ENCODE measurements at places on chromosomes 16 and 17.

DNA sequence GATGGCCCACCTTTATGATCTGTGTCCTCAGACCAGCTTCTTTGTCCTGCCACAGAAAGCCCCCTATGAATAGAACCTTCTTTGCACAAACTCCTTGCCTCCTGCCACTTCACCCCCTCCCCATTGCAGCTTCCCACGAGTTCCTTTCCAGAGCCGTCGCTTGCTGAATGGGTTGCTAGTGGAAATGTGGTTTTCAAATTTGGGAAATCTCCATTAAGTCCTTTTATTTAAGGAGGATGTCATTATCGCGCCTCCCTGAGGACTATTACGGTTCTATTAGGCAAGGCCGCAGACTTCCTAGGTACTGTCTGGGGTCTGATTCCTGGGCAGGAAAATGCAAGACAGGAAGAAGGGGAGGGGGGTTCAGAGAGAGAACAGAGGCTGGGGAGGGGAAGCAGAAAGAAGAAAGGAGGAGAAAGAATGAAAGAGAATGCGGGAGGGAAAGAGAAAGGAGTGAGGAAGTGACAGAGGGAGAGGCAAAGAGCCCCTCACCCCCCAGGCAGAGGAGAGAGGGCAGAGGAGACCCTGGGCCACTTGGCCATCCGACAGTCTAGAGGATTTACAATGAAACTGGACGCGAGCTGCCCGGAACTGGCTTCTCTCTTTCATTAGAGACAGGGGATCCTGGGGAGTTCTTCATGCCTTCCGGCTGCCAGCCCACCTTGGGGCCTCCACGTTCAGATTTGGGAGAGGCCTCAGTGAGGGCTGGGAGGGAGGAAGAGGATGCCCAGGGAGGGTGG lies 31.7 kb upstream of the ETV4 start:
- ATAC-seq = no peak
- peaks cover 10% of the 10 kb centered on the region for H3K27me3 ChIP-seq
- H3K4me1 ChIP-seq = peaks cover 12% of the 10 kb centered on the region
- no peak overlapping the region for H3K4me3 ChIP-seq
- H3K27ac ChIP-seq = peak overlapping the region; percentile 76

DNA sequence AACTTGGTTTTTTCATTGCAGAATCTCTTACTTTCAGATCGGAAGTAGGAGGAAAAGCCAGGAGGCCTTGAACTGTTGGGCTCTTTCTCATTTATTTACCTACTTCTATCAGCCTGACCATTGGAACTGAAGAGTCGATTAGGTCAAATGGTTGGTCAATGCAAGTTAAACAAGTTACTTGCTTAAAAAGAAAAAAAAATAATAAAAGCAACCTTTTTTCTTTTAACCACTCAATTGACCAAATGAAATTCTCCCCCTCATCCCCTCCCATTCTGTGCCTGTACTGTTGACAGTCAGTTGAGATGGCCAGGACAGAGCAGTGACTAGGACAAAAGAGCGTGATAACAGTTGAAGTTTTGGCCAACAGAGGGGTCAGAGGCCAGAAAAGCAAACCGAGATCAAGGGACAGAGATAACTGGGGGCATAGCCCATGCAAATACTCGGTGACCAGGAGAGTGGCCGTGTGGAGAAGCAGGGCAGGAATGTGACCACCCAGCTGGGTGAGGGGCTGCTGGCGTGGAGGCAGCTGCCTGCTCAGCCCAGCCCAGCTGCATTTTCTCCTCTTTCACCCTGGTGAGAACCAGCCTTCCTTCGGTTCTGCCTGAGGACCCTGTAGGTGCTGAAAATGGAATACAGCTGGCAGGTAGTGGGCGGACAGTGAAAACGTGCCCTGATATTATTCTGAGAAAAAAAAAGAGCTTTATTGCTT lies 72.2 kb downstream of the HS3ST3B1 start:
- H3K4me1 ChIP-seq = no peaks in the 10 kb centered on the region
- H3K36me3 ChIP-seq = no peaks in the 10 kb centered on the region
- ATAC-seq = no peak

DNA sequence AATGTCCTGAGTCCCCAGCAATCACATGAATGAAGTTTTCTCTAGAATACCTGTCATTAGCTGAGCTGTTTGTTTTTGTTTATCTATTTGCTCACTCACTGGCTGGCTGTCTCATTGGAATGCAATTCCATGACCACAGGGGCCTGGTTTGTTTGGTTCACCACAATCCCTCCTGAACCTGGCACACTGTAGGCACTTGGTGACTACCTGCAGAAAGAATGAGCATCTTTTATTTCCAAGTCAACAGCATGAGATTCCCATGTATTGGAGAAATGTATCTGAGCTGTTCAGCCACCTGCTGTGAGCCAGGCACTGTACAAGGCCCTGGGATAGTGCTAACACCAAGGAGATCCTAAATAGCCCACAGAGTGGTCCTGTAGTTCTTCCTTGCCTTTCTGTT lies 345.1 kb downstream of the XYLT1 start:
- H3K4me3 ChIP-seq = no peak overlapping the region
- no peak for ATAC-seq
- H3K36me3 ChIP-seq = peaks cover 72% of the 10 kb centered on the region
- no peaks in the 10 kb centered on the region for H3K27me3 ChIP-seq

GRCh38 chr17:72671016-72671415 lies 421.5 kb downstream of the SLC39A11 start:
- peak overlapping the region; percentile 19 for H3K27ac ChIP-seq
- no peak for ATAC-seq
- no peak overlapping the region for H3K4me3 ChIP-seq

DNA sequence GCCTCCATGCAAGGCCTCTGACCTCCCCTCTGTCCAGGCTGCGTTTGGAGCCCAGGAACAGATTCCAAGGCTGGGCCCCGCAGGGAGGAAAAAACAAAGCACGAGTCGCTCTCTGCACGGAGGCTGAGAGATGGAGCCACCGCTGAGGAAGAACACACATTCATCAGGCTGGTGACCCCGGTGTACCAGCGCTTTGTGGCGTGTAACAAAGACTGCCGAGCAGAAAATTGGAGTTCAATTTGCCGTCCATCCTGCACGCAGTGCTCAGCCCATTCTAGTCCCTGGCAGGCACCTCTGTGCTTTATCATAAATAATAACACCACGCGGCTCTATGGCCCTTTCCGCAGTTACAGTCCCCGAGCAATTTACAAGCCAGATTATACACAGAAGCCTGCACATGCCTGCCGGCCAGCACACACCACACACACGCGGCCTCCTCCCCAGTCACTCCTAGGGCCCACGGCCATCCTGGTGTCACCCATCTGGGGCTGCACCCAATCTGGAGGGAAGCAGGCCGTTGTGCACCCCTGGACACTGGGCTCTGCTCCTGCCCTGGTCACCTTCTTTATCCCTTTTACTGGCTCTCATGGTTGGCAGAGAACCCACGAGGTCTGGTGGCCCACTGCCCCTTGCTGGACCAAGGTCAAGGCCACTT lies 124.4 kb downstream of the SDK2 start:
- H3K27me3 ChIP-seq = no peaks in the 10 kb centered on the region
- no peak overlapping the region for H3K27ac ChIP-seq
- ATAC-seq = no peak
- H3K36me3 ChIP-seq = no peaks in the 10 kb centered on the region
- H3K4me3 ChIP-seq = no peak overlapping the region

- H3K4me3 ChIP-seq = no peak overlapping the region
- H3K27me3 ChIP-seq = no peaks in the 10 kb centered on the region
- no peak for ATAC-seq
- no peaks in the 10 kb centered on the region for H3K4me1 ChIP-seq
Observed at GRCh38 chr17:17505610-17506171, 9.5 kb upstream of the RASD1 start.

GRCh38 chr17:58412961-58413586 lies 4.3 kb downstream of the RNF43 start:
- H3K4me1 ChIP-seq = peaks cover 7% of the 10 kb centered on the region
- peak overlapping the region; percentile 66 for H3K27ac ChIP-seq
- H3K36me3 ChIP-seq = no peaks in the 10 kb centered on the region
- peak overlapping the region; percentile 13 for H3K4me3 ChIP-seq
- ATAC-seq = peak; percentile 37
- H3K27me3 ChIP-seq = no peaks in the 10 kb centered on the region

- no peak overlapping the region for H3K4me3 ChIP-seq
- no peak overlapping the region for H3K27ac ChIP-seq
- no peaks in the 10 kb centered on the region for H3K36me3 ChIP-seq
- ATAC-seq = no peak
Observed at GRCh38 chr16:84379709-84380362, 11.5 kb downstream of the ATP2C2 start.

DNA sequence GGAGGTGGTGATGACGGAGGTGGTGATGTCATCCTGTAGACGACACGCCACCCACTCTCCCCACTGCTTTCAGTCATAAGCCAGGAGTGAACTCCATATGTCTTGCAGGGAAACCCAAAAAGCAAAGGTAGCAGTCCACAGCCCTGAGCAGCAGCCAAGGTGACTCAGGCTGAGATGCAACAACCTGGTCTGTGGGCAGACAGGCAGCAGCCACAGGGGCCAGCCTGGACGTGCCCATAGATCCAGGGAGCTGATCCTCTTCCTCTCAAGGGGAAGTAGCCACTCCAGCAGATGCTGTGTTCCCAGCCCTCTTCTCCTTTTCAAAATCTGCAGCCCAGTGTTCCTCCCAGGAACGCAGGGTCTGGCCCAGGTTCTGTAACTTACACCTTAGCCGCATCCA lies 17.3 kb upstream of the CIITA start:
- H3K4me1 ChIP-seq = no peaks in the 10 kb centered on the region
- H3K27ac ChIP-seq = no peak overlapping the region
- H3K36me3 ChIP-seq = no peaks in the 10 kb centered on the region
- no peak overlapping the region for H3K4me3 ChIP-seq
- H3K27me3 ChIP-seq = peaks cover 12% of the 10 kb centered on the region
- ATAC-seq = peak; percentile 39

GRCh38 chr17:70987867-70988340 lies 818.6 kb downstream of the KCNJ2 start:
- H3K4me3 ChIP-seq = no peak overlapping the region
- no peaks in the 10 kb centered on the region for H3K27me3 ChIP-seq
- H3K27ac ChIP-seq = no peak overlapping the region
- no peak for ATAC-seq
- no peaks in the 10 kb centered on the region for H3K36me3 ChIP-seq
- H3K4me1 ChIP-seq = no peaks in the 10 kb centered on the region

GRCh38 chr17:10201680-10202079 lies 3.3 kb upstream of the GAS7 start:
- H3K4me3 ChIP-seq = no peak overlapping the region
- H3K36me3 ChIP-seq = no peaks in the 10 kb centered on the region
- no peaks in the 10 kb centered on the region for H3K4me1 ChIP-seq
- ATAC-seq = no peak
- H3K27ac ChIP-seq = no peak overlapping the region

- peaks cover 5% of the 10 kb centered on the region for H3K4me1 ChIP-seq
- peaks cover 5% of the 10 kb centered on the region for H3K27me3 ChIP-seq
- H3K27ac ChIP-seq = no peak overlapping the region
- no peaks in the 10 kb centered on the region for H3K36me3 ChIP-seq
Observed at GRCh38 chr16:56600398-56600999, 7.9 kb upstream of the MT2A start.

DNA sequence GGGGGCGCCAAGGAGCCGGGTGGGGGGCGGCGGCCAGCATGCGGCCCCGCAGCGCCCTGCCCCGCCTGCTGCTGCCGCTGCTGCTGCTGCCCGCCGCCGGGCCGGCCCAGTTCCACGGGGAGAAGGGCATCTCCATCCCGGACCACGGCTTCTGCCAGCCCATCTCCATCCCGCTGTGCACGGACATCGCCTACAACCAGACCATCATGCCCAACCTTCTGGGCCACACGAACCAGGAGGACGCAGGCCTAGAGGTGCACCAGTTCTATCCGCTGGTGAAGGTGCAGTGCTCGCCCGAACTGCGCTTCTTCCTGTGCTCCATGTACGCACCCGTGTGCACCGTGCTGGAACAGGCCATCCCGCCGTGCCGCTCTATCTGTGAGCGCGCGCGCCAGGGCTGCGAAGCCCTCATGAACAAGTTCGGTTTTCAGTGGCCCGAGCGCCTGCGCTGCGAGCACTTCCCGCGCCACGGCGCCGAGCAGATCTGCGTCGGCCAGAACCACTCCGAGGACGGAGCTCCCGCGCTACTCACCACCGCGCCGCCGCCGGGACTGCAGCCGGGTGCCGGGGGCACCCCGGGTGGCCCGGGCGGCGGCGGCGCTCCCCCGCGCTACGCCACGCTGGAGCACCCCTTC lies 484 bp downstream of the FZD2 start:
- peak; percentile 56 for ATAC-seq
- peak overlapping the region; percentile 85 for H3K4me3 ChIP-seq
- H3K36me3 ChIP-seq = no peaks in the 10 kb centered on the region

GRCh38 chr17:79993390-79994227 lies 42.1 kb downstream of the TBC1D16 start:
- H3K4me3 ChIP-seq = peak overlapping the region; percentile 84
- no peak for ATAC-seq
- H3K27ac ChIP-seq = no peak overlapping the region
- no peaks in the 10 kb centered on the region for H3K36me3 ChIP-seq

- no peak overlapping the region for H3K4me3 ChIP-seq
- peaks cover 9% of the 10 kb centered on the region for H3K4me1 ChIP-seq
- no peaks in the 10 kb centered on the region for H3K27me3 ChIP-seq
- H3K36me3 ChIP-seq = no peaks in the 10 kb centered on the region
- no peak overlapping the region for H3K27ac ChIP-seq
Observed at GRCh38 chr16:56257239-56257638, 66.0 kb downstream of the GNAO1 start.

GRCh38 chr16:11329071-11329491 lies 16.2 kb upstream of the RMI2 start:
- H3K4me3 ChIP-seq = peak overlapping the region; percentile 83
- H3K27me3 ChIP-seq = no peaks in the 10 kb centered on the region
- peak; percentile 20 for ATAC-seq
- H3K4me1 ChIP-seq = peaks cover 35% of the 10 kb centered on the region
- H3K27ac ChIP-seq = peak overlapping the region; percentile 81
- no peaks in the 10 kb centered on the region for H3K36me3 ChIP-seq
